NCI-H526 (cell line): ENCODE measurements at places on chromosomes 4 and X.

GRCh38 chr4:100359441-100359840, 158.4 kb downstream of the EMCN start:
- no peak for DNase-seq

DNA sequence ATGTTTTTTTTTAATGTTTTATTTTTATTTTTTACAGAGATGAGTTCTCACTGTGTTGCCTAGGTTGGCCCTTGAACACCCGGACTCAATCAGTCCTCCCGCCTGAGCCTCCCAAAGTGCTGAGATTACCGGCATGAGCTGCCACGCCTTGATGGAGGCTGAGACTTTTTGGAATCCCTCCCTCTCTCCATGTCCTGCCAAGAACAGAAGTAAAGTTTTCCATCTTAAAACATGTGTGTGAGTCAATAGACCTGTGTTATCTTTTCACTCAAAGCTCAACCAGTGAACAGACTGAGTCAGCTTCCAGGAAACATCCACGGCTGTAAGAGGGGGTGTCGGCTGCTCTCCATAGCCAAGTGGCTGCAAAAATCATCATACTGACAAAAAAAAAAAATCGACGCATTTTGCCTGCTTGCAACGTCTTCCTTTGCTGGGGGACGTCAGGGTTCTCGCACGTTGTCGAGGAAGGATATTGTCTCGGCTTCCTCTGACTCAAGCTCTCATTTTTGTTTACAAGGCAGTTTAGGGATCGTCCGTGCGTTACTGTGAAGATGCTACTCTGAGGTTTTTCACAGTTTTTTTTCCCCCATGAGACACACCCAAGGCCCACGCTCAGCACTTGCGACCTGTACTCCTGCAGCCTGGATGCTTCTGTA, 10.0 kb upstream of the ASMTL start:
- no peak for DNase-seq

- DNase-seq = no peak
Measured at GRCh38 chr4:2135083-2135482, 76.0 kb downstream of the NAT8L start.

- no peak for DNase-seq
Measured at GRCh38 chrX:63250253-63250868, 100.8 kb downstream of the SPIN4 start.

DNA sequence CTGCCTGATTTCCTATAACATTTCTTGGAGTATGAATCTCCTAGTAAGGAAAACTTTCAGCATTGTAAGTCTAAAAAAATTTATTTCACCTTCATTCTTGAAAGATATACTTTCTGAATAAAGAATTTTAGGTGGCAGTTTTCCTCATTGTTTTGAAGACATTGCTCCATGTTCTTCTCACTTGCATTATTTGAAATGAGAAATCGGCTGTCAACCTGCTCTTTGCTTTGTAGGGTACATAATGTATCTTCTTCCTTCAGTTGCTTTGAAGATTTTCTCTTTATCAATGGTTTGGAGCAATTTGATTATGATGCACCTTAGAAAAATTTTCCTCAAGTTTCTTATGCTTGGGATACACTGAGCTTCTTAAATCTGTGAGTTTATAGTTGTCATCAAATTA, 120.3 kb downstream of the EVC2 start:
- no peak for DNase-seq

DNA sequence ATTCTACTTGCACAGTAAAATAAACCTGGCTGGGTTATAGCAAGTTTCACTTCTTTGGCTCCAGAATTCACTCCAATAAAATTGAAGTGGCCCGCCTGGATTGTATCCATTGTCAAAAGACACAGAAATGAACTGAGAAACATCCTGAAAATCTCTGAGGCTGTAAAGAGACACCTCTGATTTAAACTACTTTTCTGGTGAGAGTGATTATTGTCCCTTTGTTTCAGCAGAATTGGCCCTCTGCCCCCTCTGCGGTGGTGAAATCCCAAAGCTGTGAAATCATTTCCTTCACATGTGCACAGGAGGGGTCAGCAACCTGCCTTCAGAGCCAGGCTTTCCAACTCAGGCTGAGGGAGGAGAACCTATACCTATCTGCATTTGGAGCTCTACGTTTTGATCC, 23.0 kb downstream of the GAB3 start:
- no peak for DNase-seq

- no peak for DNase-seq
Measured at GRCh38 chr4:171235521-171235920, 577.7 kb upstream of the GALNTL6 start.

DNA sequence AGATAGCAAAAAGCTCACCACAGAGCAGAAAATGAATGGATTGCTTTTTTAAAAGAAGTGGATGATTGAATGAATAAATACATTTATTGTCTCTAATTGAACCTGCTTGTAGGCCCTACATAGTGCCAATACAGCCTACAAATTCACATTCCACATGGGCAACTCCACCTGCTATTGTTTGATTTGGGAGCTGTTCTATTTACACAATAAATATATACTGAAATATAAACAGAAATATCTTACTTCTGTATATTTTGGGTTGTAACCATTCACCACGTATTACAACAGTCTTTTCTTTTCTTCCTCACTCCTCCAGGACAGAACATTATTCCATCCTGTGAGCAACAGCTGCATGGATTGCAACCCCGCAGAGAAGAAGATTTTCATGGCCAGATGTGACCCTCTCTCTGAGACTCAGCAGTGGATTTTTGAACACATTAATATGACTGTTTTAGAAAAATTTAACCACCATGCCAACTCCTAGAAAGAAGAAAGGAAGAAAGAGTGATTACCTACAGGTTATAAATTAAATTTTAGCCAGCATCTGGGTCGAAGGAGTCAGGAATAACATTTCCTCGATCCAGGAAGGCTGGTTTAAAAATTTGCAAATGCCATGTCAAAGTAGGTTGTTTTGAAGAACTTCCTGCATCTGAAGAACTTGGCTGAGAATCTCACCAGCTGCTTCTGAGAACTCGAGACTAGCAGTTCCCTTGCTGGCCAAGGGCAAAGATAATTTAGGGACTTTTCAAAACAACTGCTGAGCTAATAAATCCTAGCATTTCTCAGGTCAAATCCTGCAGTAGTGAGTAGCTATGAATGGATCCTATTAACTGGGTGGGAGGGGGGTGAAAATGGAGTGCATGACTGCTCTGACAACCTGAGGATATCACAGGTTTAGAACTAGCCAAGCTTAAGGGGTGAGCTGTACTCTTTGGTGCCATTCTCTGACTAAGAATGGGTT, 128.7 kb upstream of the GALNT7 start:
- DNase-seq = no peak

DNA sequence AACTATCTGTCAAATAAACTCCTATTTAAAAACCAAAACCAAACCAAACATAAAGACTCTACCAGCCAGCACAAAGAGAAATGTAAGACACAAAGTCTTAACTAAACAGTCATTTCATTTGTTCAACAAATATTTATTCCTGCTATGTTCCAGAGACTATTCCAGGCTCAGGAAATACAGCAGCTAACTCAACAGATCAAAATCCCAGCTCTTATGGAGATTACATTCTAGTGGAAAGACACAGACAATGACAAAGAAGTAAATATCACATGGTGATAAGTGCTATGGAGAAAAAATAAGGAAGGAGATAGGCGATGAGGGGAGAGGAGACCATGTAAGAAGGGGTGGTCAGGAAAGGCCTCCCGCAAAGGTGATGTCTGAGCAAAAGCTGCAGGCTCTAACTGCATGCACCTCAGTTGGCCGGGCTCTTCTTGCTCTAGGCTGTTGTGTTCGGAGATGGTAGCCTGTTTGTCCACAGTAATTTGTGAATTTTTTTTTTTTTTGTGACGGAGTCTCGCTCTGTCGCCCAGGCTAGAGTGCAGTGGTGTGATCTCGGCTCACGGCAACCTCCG, 15.1 kb downstream of the PPEF1 start:
- DNase-seq = no peak

DNA sequence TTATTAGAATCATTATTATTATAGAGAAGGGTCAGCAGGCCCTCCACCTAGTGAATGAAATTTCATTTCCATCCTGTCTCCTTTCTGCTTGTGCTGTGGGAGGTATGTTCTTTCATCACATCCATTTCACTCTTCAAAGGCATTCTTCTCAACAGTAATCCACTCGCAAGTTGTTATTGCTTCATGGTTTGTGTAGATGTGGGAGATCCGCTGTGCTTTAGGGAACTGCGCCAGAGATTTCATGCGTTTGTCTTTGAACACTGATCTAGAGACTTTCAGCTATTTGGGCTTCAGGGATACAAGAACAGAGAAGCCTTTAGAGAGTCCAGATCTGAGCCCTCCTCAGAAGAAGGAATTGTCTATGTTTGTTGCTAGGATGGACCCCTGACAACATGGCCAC, 53.5 kb upstream of the PUDP start:
- DNase-seq = no peak

DNA sequence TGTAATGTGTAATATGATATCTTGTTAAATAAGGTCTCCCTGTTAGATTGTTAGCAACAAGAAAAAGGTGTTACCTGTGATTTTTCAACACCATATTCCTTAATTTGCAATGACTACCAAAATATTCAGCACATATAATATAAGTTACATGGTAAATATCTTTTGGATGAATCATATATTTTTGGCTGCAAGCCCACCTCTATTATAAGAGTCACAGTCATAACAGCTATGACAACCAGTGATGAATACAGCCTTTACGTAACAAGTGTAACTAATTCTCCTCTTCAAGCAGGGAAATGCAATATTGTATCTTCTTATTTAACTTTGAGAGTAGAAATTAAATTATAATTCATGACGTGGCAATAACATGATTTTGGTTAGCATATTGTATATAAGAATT, 187.0 kb downstream of the NLGN4X start:
- DNase-seq = no peak

DNA sequence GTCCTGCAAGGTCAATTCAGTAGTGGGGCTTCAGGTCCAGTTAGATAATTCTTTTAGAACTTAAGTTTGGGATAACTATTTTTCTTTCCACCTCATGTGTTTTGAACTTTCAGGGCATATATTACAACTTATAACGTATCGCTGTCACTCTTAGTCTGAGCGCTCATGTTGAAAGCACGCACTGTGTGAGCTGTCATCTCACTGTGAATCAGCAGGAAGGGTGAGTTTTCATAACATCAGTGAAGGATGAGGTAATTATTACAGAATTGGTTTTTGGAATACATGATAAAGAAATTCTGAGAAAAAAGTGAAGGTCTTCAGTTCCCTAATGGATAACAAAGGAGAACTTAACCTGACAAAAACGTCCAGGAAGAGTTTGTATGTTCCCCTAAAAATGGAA, 45.1 kb upstream of the SLC4A4 start:
- DNase-seq = no peak

DNA sequence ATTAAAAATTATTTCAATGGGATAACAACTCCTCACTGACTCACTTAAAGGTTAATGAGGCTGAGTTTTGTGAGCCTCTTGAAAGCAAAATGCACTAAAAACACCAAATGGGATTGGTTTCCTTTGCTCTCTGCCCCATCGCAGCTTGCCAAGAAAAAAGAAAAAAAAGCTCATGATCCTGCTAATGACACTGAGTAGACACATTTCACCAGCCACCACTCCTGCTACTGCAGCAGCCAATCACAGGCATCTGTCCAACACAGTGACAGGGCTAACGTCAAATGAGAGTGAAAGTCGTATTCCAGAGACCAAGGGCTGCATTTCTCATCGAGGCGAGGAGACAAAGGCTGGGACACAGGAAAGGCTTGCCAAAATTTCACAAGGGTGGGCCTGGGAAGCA, 5.2 kb downstream of the APBB2 start:
- no peak for DNase-seq

GRCh38 chrX:96774116-96774515, 89.5 kb downstream of the DIAPH2 start:
- DNase-seq = no peak

DNA sequence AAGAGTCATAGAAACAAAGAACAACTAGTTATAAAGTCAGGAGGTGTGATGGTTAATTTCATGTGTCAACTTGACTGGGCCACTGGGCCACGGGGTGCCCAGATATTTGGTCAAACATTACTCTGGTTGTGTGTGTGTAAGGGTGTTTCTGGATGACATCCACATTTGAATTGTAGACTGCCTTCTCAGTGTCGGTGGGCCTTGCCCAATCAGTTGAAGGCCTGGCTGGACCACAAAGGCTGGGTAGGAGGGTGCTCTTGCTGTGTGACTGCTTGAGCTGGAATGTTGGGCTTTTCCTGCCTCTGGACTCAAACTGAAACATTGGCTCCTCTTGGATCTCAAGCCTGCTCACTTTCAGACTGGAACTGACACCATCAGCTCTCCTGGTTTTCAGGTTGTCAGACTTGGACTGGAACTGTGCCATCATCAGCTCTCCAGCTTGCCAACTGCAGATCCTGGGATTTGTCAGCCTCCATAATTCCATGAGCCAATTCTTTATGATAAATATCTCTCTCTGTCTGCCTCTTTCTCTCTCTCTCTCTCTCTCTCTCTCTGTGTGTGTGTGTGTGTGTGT, 41.4 kb downstream of the CLDN34 start:
- DNase-seq = no peak

DNA sequence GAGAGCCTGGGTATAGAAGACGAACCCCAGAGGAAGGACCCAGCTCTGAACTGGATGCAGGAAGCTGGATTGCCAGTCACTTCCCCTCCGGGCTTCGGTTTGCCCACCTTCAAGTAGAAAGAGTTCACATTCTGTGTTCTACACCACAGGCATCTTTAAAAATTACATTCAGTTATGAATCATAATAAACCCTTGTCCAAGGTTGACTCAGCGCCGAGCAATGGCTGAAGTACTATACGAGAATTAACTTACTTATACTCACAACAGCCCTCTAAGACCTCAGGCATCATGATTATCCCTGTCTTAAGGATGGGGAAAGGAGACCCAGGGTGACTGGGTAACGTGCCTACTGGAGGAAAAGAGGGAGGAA, 72.5 kb downstream of the EVC2 start:
- no peak for DNase-seq

DNA sequence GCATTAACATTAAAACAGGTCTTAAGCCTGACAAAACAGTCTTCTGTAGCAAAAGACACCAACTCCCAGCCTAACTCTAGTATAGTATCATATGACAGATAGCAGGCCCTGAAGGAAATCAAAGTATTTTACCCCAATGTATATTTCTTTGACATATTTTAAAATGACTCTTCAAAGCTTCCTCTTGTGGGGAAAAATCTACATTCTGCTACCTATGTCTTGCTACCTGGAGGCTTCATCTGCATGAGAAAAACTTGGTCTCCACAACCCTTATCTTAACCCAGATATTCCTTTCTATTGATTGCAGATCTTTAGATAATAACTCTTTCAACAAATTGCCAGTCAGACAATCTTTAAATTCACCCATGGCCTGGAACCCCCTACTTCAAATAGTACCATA, 1620.4 kb downstream of the PCDH7 start:
- DNase-seq = no peak

DNA sequence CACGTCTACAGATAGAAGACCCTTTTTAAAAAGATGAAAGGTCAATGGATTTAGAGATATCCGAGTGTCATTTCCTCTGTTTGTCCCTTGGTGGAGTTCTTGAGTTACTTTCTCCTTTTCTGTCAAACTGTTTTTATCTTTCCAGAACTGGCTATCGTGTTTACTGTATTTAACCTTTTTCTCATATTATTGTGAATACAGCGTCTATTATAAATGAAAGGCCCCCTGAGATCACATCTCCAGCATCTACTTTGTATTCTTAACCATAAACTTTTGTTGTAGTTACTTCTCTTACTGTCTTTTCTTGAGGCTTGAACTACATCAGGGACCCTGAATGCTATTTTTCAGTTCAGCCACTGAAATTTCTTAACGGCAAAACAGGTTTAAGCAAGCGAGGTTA, 4.0 kb upstream of the PCDH7 start:
- DNase-seq = no peak
